ENCODE measurements at places on chromosomes 1 and 21.

GRCh38 chr21:43916691-43917514 is 51.9 kb downstream of the AGPAT3 start:
- peak; percentile 24 for DNase-seq

DNA sequence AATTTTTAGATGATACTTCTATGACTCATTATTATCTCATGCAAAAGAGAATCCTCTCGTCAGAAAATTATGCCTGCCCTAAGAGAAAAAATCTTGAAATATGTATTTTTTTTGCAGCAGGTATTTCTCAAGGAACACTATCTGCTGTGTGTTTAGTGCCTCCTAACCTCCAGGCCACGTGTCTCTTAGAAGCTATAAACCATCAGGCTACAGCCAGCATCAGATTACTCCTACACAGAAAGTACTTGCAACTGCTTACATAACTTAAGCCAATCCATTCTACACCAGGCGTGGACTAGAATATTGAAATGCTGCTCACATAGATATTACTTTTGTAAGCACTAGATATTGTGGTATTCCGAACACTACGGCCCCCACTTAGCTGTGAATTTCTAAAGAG is 933.4 kb downstream of the PLA2G4A start:
- no peak for DNase-seq

DNA sequence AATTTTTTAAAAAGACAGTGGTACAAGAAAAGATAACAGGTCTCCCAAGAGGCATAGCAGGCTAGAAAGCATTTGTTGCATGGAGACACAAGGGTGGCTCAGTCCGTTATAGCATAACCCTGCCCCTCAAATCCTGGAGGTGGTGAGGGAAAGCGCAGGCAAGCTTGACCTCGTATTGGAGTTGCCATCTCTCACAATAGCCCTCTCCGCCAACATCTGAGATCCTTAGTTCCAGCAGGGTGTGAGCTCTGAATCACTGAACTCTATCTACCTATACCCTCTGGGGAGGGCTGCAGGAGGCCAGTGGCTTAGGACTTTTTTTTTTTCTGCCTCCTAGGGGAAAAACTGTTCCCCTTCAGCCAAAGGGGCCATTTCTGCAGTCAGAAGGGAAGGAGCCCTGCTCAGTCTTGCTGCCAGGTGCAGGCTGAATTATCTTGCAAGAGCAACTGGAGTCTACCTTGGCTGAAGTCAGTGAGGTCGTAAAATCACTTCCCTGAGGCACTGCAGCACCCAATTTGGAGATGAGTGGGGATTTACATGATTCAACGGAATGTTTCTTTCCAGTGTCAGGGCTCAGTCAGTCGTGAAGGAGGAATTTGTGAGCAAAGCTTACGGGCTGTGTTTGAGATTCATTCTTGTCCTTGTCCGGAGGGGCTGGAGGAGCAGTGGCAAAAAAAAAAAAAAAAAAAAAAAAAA is 17.2 kb upstream of the C8A start:
- DNase-seq: no peak

DNA sequence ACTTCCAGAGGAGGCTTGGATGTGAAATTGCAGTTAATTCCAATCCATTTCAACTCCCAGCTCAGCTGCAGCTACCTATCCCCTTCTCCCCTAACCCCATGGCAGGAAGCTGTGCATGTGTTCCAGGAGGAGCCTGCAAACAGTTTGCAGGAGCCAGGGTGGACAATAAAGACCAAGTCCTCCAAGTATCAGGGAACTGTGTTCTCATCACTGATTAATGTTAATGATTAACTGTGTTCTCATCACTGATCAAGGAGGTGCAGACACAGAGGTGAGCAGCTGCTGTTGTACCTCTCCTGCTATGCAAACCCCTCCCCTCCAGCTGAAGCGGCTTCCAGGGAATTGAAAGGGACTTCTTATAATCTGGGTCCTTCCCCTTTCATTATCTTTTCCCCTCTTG is 19.2 kb downstream of the CLDN19 start:
- no peak for DNase-seq

- DNase-seq: no peak
These were observed 92.1 kb upstream of the ARTN start for GRCh38 chr1:43841321-43842174.
